Aorta (tissue), 5 donors: ENCODE measurements at places on chromosomes 5 and 9. TPM values are rescaled to one million over a fixed set of nuclear protein-coding genes. Genes with fewer than 3 reads are reported as not detected.

The DMRTA1 gene
- 0.39 TPM for total RNA-seq

The PCDHB4 gene
- 6.2 TPM for total RNA-seq

The LURAP1L gene
- total RNA-seq: 25.1 TPM

The GALNT12 gene
- 3.3 TPM for total RNA-seq

The GRXCR2 gene
- not detected for total RNA-seq

The TOR4A gene
- 10.4 TPM for total RNA-seq

The TRAF2 gene
- total RNA-seq: 9.1 TPM

The THBS4 gene
- 23.6 TPM for total RNA-seq

The SOX30 gene
- not detected for total RNA-seq

The TTC16 gene
- total RNA-seq: 0.30 TPM

The CBY3 gene
- total RNA-seq: not detected

The N4BP3 gene
- 2.0 TPM for total RNA-seq

The IL13 gene
- not detected for total RNA-seq

The C5orf63 gene
- total RNA-seq: 6.2 TPM

The FABP6 gene
- not detected for total RNA-seq

The RBM18 gene
- 16.6 TPM for total RNA-seq

The CAVIN4 gene
- 1.3 TPM for total RNA-seq

The SELENOP gene
- total RNA-seq: 219 TPM

The MYMK gene
- not detected for total RNA-seq

The GFPT2 gene
- 60.2 TPM for total RNA-seq

The SLC25A2 gene
- total RNA-seq: 1.1 TPM

The ORM2 gene
- not detected for total RNA-seq

The UBE2QL1 gene
- 3.3 TPM for total RNA-seq

The ANKRD34B gene
- total RNA-seq: not detected

The SPATA31C2 gene
- not detected for total RNA-seq

The LAMC3 gene
- total RNA-seq: 0.32 TPM

The GHR gene
- 10.9 TPM for total RNA-seq

The BTNL3 gene
- not detected for total RNA-seq

The VCAN gene
- 513 TPM for total RNA-seq

The PRSS3 gene
- total RNA-seq: not detected

The TAF11L5 gene
- not detected for total RNA-seq

The PCDHGA1 gene
- 0.91 TPM for total RNA-seq

The LCN1 gene
- 0.81 TPM for total RNA-seq

The FCN1 gene
- 10.0 TPM for total RNA-seq

The P4HA2 gene
- total RNA-seq: 68.1 TPM

The DMRT3 gene
- total RNA-seq: 1.2 TPM

The SHISAL2B gene
- total RNA-seq: not detected

The CTXN3 gene
- not detected for total RNA-seq

The DNM1 gene
- total RNA-seq: 9.3 TPM

The WDR31 gene
- total RNA-seq: 1.1 TPM

The PCDHGA10 gene
- 6.1 TPM for total RNA-seq

The COQ4 gene
- 14.7 TPM for total RNA-seq
